ENCODE measurements at places on chromosomes 11 and 22. TPM values are rescaled to one million over a fixed set of nuclear protein-coding genes. Genes with fewer than 3 reads are reported as not detected.
A peak's percentile ranks its signal among the peaks of the same experiment; 100 is the strongest.

Gene DEUP1
- 0.24 TPM for polyA plus RNA-seq

Gene FAM83F
- polyA plus RNA-seq, result 0.09 TPM

Gene OR2AT4
- not detected for polyA plus RNA-seq

Gene OR4A15
- not detected for polyA plus RNA-seq

Gene LMO2
- 32.7 TPM for polyA plus RNA-seq

Gene SCGB1C1
- not detected for polyA plus RNA-seq

- DNase-seq, result no peak
- H3K4me3 ChIP-seq, result no peak overlapping the region
- H3K27ac ChIP-seq, result no peak overlapping the region
- H3K36me3 ChIP-seq, result no peaks in the 10 kb centered on the region
These were observed 199.2 kb downstream of the MN1 start for GRCh38 chr22:27602390-27602789.

DNA sequence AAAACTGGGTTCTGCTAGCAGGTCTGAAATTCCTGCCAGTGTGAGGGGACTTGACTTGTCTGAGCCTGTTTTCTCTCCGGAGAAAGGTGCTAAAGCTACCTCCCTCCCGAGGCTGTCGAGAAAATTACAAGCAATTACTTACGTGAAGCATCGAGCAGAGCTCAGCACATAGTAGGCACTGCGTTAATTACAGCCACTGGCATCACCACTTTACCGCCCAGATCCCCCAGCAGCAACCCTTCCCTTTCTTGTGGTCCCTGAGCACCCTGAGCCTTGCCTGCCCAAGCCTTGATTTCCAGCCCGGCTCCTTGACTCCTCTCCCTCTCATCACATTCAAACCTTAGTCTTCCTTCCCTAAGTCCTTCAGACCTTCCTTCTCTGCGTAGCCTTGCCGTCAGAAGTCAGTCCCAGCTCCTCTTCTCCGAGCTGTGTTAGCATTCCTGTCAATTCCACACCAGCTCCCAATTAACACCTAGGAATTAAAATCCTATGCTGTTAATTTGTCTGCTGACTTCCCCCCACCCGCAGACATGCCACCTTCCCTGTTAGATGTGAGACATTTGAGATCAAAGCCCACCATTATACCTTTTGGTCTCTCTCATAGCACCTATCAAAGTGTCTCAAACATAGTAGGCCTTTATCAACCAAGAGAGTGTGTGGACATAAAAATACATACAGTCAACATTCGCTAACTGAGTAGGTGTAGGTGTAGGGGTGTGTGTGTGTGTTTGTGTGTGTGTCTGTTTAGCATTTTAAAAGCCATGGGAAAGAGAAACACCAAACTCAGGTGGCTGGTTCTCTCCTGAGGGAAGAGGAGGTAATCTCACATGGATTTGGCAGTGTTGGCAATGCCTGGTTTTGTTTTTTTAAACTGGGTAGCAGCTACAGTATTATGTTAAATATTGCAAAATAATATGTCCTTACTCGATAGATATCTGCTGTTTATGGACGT lies 2.8 kb upstream of the KCNJ5 start:
- H3K4me3 ChIP-seq, result no peak overlapping the region
- H3K4me1 ChIP-seq, result peaks cover 23% of the 10 kb centered on the region
- H3K36me3 ChIP-seq, result no peaks in the 10 kb centered on the region
- no peak for DNase-seq
- no peak overlapping the region for H3K27ac ChIP-seq

DNA sequence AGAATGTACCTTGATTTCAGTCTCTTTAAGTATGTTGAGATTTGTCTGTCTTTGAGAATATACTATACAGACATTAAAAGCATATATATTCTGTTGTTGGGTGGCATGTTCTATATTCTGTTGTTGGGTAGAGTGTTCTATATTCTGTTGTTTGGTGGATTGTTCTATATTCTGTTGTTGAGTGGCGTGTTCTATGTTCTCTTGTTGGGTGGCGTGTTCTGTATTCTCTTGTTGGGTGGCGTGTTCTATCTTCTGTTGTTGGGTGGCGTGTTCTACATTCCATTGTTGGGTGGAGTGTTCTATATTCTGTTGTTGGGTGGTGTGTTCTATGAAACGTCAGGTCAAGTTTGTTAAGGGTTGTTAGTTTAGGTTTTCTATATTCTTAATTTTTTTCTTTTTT lies 27.1 kb upstream of the CTTN start:
- H3K27ac ChIP-seq, result no peak overlapping the region
- H3K27me3 ChIP-seq, result no peaks in the 10 kb centered on the region
- no peaks in the 10 kb centered on the region for H3K4me1 ChIP-seq
- H3K4me3 ChIP-seq, result no peak overlapping the region

DNA sequence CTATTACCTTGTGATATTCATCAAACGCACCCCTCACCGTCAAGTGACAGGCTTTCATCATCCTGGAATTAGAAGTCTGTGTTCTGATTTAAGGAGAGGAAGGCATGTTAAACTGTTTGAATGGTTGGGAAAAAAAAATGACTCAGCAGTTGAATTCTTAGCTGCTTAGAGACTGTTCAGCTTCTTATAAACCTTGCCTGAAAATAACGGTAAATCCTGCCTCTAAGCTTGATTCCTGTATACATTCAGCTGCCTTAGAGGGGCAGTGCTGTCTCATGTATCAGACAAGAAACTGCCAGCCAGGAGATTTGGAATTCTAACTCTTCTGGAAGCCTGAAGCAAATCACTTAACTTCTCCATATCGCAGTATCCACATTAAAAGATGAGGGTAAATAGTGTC lies 437.4 kb downstream of the JRKL start:
- H3K27ac ChIP-seq, result no peak overlapping the region
- no peak overlapping the region for H3K4me3 ChIP-seq
- no peaks in the 10 kb centered on the region for H3K4me1 ChIP-seq
- H3K36me3 ChIP-seq, result no peaks in the 10 kb centered on the region
- H3K27me3 ChIP-seq, result no peaks in the 10 kb centered on the region
- peak; percentile 23 for DNase-seq

- H3K4me1 ChIP-seq, result no peaks in the 10 kb centered on the region
- no peak overlapping the region for H3K27ac ChIP-seq
- no peaks in the 10 kb centered on the region for H3K27me3 ChIP-seq
- no peaks in the 10 kb centered on the region for H3K36me3 ChIP-seq
These were observed 43.1 kb downstream of the KCNC1 start for GRCh38 chr11:17777738-17778091.

GRCh38 chr11:27008811-27009535 lies 15.1 kb downstream of the FIBIN start:
- H3K27me3 ChIP-seq, result no peaks in the 10 kb centered on the region
- DNase-seq, result no peak
- no peak overlapping the region for H3K4me3 ChIP-seq
- no peaks in the 10 kb centered on the region for H3K36me3 ChIP-seq

- H3K4me3 ChIP-seq, result no peak overlapping the region
- H3K36me3 ChIP-seq, result no peaks in the 10 kb centered on the region
- no peaks in the 10 kb centered on the region for H3K4me1 ChIP-seq
- no peak overlapping the region for H3K27ac ChIP-seq
These were observed 389.6 kb upstream of the TENM4 start for GRCh38 chr11:79830446-79830845.

GRCh38 chr22:20092477-20092854 lies 12.4 kb downstream of the DGCR8 start:
- H3K4me1 ChIP-seq, result no peaks in the 10 kb centered on the region
- H3K4me3 ChIP-seq, result no peak overlapping the region
- no peak overlapping the region for H3K27ac ChIP-seq
- H3K36me3 ChIP-seq, result peaks cover 99% of the 10 kb centered on the region
- DNase-seq, result no peak
- H3K27me3 ChIP-seq, result no peaks in the 10 kb centered on the region

DNA sequence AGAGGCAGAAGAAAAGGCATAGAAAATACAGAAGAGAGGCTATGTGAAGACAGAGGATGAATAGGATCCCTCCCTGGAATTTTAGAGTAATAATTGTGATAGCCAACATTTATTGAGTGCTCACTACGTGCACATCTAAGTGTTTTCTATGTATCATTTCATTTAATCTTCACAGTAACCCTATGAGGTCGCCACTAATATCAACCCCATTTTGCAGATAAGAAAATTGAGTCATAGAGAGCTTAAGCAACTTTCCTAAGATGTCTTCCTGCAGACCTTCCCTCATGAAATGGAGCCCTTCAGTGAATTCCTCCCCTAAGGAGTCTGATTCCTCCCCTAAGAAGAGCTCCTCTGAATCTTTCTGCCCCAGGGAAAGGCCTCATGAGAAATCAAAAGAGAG lies 38.1 kb downstream of the RRP8 start:
- no peaks in the 10 kb centered on the region for H3K36me3 ChIP-seq
- no peak overlapping the region for H3K27ac ChIP-seq
- DNase-seq, result no peak
- no peak overlapping the region for H3K4me3 ChIP-seq
- no peaks in the 10 kb centered on the region for H3K27me3 ChIP-seq

DNA sequence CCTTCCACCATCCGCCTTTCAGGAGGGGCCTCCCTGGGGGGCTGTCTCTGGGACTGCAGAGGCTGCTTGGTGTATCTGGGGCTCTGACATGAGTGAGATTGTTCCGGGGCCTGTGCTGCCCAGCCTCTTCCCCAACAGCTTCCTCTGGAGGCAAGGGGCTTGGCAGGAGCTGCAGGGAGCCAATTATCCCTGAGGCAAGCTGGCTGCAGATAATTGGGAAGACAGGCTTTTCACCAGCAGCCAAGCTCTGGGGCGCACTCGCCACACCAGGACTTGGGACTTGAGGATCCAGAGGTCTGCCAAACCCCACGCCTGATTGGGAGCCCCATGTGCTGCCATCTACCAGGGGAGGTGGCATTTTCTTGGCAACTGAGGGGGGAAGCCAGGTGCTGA lies 15.6 kb upstream of the RTN4R start:
- no peaks in the 10 kb centered on the region for H3K36me3 ChIP-seq
- no peaks in the 10 kb centered on the region for H3K4me1 ChIP-seq
- no peak overlapping the region for H3K27ac ChIP-seq
- DNase-seq, result no peak
- no peaks in the 10 kb centered on the region for H3K27me3 ChIP-seq
- no peak overlapping the region for H3K4me3 ChIP-seq

DNA sequence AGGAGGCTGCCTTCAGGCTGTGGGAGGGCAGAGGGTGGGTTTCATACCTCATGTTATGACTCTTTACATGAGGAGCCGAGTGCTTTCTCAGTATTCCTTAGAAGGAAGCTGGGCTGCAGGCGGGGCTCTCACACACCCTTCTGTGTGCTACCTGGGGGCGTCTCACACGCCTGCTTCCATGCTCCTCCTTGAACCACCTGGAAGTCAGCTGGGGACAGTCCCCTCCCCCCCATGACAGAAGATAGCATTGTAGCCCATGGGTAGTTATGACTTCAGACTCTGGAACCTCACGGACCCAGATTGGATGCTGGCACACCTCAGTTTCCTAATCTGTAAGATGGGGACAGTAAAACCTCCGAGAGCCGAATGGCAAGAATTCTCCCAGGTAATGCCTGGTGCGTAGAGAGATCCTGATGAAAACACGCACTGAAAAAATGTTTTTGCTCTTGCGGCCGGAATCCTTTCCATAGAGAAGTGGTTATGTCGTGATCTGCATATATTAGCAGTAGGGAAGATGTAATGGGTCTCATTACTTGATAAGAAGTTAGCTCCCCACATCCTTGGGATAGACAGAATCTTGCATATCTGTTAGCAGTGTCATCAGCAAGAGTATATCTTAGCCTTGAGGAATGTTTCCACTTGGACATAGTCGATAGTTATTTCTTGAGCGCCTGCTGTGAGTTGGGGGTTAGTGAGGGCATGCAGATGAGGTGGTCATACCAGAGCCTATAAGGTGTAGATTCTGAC lies 4.9 kb downstream of the DAGLA start:
- no peak for DNase-seq
- H3K4me1 ChIP-seq, result no peaks in the 10 kb centered on the region
- H3K27me3 ChIP-seq, result no peaks in the 10 kb centered on the region

- H3K27me3 ChIP-seq, result no peaks in the 10 kb centered on the region
- H3K36me3 ChIP-seq, result no peaks in the 10 kb centered on the region
- no peak for DNase-seq
- peak overlapping the region; percentile 63 for H3K27ac ChIP-seq
- no peak overlapping the region for H3K4me3 ChIP-seq
These were observed 25.8 kb upstream of the KCNQ1OT1 start for GRCh38 chr11:2725368-2726300.

DNA sequence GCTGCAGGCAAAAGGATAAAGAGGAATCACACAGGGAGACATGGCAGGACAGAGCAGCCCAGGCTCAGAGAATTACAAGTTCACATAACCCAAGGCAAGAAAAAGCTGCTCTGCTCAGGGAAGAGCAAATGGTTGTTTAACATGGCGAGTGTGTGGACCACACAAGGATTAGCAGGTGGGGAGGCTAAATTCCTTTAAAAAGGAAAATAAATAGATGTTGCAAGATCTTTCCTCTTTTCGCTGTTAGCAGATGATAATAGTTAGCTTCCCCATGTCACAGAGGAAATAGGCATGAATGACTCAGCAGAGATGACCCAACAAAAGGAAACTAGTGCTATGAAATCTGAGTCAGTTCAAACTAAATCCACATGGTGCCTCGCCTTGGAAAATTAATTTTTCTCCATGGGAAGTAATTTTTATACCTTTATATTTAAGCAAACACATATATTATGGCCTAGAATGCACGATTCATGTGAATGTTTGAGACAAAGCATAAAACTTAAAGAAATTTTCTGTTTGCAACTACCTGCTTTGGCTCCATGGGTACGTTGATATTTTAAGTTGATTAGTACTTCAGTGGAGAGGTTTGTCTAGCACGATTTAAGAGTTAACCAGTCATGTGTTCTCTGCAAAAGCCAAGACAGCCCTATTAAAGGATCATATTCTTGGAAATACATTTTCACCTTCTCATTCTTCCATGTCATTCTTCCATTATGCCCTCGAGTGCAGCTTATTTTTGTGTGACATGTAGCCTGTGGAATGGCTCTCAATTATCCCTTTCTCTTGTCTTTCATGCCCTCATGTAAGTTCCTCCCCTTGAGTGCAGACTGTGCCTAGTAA lies 38.5 kb upstream of the FJX1 start:
- H3K4me1 ChIP-seq, result peaks cover 6% of the 10 kb centered on the region
- no peak for DNase-seq
- no peak overlapping the region for H3K27ac ChIP-seq
- H3K27me3 ChIP-seq, result no peaks in the 10 kb centered on the region
- no peaks in the 10 kb centered on the region for H3K36me3 ChIP-seq

GRCh38 chr11:6604081-6604626 lies 580 bp downstream of the ILK start:
- peaks cover 40% of the 10 kb centered on the region for H3K36me3 ChIP-seq
- H3K4me1 ChIP-seq, result peaks cover 34% of the 10 kb centered on the region
- peak overlapping the region; percentile 95 for H3K4me3 ChIP-seq
- H3K27me3 ChIP-seq, result no peaks in the 10 kb centered on the region

Data from adrenal gland (tissue), 19 donors.